ENCODE measurements at places on chromosomes 7 and 10. TPM values are rescaled to one million over a fixed set of nuclear protein-coding genes. Genes with fewer than 3 reads are reported as not detected.

NAT16 gene
- not detected for total RNA-seq

DOCK1 gene
- not detected for total RNA-seq

- DNase-seq: no peak
Observed at GRCh38 chr7:159033473-159033825, 111.2 kb downstream of the VIPR2 start.

ADAM22 gene
- total RNA-seq: 14.6 TPM

DNA sequence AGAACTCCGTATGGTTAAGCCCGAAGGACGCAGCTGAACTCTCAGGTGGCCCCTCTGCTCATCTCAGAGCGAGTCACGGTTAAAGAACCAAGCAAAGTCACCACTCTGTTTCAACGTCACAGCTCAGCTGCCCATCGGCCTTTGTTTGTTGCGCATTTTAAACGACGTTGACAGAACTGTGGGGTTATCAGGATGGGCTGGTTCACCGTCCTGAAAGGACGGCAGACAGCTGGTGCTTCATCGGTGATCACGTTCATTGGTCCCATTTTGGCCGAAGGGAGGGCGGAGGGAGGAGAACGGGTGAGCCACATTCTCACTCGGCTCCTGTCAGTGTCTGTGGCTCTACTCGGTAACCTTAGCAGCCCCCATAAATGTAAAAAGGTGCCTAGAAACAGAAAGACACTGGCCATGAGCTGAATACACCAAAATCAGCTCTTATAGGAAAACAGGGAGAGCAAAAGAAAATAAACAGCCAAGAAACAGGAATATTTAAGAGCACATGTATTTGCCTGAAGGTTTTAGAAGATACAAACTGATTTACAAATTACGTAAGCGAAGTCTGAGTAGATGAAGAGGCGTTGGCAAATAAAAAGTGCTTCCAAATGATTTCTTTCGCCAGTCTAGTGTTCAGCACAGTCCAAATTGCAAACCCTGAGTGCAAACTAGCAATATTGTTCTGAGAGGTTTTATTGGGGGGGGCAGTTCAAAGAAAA, 8.4 kb downstream of the PRKAG2 start:
- no peak for DNase-seq

DNA sequence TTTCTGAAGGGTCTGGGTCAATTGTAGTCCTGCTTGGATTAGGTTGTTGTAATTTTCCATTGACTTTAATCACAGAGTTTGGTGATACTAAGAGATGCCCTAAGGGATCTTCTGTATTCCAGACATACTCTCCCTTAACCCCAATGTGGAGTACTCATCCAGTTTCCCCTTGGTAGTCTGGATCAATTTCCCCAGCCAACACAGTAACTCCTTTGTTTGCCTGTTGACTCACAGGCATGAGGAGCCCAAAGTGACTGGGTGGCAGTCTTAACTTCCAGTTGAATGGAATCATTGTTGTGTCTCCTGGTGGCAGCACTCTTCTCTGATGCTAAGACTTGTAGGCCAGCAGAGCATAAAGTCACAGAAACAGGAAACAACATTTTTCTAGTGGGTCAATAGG, 41.5 kb upstream of the PIK3CG start:
- no peak for DNase-seq

All from OCI-LY7 (cell line).